ENCODE measurements at places on chromosomes 7 and 10.

- DNase-seq = no peak
These were observed 18.0 kb upstream of the DIP2C start for GRCh38 chr10:707456-707855.

DNA sequence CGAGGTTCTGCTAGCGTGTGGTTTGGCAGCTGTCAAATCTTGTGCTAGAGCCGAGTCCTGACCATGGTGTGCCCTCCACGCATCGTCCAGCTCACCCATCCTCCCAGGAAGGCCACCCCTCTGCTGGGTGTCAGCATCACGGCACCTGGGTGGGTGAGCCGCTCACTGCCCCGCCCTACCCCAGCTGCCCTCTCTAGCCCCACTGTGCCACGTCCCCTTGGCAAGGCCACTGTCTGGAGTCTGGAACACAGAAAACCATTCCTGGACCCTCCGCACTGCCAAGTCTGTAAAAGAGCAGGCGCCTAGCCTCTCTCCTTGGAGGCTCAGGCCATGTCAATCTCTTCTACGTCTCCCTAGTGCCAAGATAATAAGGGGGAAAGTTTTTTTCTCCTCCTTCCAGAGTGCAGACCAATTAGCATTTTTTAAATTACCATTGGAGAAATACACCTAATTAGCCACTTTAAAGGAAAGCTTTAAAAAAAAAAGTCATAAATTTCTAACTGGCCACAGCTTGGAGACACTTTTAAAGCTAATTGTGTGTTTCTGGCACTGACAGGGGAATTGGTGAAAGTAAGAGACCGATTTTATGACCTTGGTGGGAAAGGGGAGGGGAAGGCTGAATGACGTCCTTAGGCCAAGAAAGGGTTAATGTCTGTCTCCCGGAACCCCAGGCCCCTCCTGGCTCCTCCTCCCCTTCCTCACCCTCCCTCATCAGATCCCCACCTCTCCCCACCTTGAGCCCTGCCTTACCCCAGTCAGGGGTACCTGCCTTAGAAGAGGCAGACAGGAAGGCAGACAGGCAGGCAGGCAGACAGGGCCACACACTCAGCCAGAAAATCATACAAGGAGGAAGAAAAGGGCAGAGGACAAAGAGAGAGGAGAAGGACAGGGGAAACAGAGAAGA, 151.2 kb downstream of the PLXNA4 start:
- no peak for DNase-seq

DNA sequence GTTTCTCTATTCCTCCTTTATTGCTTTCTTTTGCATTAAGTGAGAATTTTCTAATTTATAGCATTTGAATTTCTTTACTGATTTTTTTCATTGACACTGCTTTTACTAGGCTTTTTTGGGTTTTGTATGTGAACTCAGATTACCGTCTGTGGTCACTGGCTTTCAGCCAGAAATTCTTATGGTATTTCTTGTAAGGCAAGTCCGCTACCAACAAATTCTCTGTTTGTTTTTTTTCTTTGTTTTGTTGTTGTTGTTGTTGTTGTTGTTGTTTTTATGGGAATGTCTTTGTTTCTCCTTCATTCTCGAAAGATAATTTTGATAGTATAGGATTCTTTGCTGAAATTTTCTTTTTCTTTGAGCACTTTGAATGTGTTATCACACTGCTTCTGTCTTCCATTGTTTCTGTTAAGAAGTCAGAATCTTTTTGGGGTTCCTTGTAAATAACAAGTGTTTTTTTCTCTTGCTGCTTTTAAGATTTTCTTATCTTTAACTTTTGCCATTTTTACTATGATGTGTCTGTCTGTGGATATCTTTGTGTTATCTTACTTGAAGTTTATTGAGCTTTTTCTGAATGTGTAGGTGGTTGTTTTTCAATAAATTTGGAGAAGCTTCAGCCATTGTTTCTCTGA, 7.2 kb downstream of the NET1 start:
- no peak for DNase-seq

- DNase-seq = no peak
These were observed 554.4 kb downstream of the PTPRN2 start for GRCh38 chr7:158033196-158033595.

DNA sequence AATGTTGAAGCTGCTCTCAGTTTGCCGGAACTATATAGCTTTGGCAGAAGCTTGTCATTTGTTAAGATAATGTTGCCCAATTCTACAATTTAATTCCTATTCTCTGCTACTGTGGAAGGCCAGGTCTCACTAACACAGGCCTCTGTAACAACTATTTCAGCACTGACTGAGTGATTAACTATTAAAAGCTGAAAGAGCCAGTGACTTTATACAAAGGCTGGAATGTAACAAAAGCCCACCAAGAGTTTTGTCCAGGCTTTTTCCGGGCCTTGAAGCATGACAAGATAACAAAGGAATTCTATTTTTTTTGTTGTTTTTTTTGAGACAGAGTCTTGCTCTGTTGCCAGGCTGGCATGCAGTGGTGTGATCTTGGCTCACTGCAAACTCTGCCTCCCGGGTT, 795.6 kb downstream of the PHTF2 start:
- DNase-seq = no peak

DNA sequence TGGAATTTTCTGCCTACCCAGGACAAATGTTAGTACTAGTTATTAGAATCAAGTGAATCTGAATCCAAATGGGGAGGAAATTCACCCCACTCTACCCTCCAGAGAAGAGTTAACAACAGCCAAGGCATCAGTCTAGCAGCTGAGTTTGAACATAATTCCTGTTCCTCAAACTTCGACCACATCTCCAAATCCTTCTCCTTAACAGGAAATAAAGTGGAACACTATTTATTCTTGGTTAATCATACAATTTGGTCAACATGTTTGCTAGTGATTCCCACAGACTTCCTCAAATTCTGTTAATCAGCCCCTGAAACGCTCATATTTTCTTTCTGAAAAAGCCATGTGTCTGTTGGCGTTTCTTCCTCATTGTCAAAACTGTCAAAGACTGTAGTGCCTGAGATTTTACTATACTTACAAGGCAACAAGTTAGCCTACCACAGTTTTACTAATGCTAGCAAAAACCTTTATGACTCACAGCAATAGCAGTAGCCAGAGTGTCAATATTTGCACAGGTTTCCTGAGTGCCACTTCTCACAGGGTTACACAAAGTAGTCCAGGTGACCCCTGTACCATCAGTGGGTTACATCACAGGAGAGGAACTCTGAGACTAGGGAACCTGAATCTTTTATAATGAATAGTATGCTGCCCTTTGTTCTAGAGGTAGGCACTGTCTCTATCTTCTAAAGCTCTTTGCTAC, 202.9 kb downstream of the GRM3 start:
- DNase-seq = no peak

GRCh38 chr10:62093863-62094291, 174.8 kb downstream of the RTKN2 start:
- no peak for DNase-seq

- no peak for DNase-seq
These were observed 906.2 kb downstream of the LRMDA start for GRCh38 chr10:76337641-76338040.

DNA sequence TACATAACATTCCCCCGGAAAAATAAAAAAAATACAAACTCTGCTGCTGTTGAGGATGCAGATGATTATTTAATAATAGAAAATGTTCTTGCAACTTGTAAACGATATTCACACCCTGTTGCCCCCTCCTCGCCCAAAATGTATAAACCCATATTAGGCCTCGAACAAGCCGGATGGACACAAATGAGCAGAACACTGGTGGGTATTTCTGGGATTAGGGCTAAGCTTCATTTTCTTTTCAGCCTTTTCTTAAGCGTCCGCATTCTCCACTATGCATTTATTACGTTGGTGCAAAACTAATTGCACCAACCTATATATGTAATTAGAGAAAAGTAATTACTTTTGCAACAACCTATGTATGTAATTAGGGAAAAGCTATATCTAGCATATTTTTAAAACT, 349 bp upstream of the GNG11 start:
- DNase-seq = no peak

- DNase-seq = no peak
These were observed 251.6 kb downstream of the DIP2C start for GRCh38 chr10:437698-438490.

GRCh38 chr10:119120413-119120867, 16.5 kb downstream of the DENND10 start:
- DNase-seq = no peak

DNA sequence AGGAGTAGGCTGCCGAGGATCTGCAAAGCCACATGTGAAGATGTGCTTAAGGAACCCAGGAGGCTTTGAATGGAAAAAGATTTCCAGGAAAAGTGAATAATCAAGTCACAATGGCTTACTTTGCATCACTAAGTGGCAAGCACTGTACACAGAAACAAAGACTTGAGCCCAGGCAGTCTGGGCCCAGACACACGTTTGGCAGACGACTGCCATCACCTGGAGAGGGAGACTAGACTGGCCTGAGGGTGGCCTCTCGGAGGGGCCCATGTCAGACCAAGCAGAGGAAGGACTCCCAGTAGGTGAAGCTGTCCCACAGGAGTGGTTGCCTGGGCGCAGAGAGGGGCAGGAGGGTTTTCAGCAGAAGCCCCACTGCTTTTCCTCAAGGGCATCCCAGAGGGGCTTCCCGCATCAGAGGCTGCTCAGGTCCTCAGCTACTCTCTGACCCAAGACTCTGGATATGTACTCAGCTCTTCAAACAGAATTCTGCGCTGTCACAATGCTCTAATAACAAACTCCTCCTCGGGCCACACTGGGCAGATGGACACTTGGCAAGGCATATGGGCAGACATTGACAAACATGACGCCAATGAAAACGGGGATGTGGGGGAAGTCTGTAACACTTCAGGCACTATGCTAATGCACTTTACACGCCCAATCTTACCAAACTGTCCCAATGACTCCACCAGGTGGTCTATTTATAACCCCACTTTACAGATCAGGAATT, 27.9 kb upstream of the FRAT2 start:
- DNase-seq = no peak

- no peak for DNase-seq
These were observed 45.5 kb upstream of the ABLIM1 start for GRCh38 chr10:114703377-114704107.

DNA sequence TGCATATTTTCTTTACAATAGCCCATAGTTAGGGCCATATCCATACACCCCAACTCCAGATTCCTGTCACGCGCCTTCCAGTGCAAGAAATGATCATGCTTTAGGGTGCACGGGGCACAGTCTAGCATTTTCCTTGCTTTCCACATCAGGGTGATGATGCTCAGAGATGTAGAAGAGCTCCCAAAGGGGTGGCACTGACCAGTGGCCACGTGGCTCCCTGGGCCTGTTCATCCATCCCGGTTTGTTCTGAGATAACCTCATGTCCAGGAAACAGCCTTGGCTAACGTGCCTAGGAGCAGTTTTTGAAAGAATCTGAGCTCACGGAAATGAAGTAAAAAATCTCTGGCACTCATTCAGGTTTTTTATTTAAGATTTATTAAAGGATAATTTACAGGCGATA, 139.3 kb downstream of the GALNT17 start:
- DNase-seq = no peak

- DNase-seq = no peak
These were observed 167.8 kb upstream of the MYO3A start for GRCh38 chr10:25766213-25766612.

DNA sequence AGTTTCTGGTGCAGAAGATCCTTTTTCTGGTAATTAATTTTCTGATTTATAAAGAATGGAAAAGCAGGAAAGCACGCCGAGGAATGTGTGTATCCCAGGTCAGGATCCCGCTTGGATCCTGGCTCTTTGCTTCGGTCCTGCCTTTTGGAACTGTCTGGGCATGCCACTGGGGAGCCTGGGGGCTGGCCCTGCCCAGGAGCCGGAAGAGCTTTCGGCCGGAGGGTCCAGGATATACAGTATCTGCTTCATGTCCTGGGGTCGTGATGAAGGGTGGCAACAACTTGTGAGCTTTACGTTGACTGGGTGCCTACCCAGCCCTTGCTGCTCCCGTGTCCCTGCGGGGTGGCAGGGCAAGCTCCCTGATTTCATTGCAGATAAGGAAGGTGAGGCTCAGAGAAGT, 2.4 kb downstream of the SH2D4B start:
- DNase-seq = no peak

DNA sequence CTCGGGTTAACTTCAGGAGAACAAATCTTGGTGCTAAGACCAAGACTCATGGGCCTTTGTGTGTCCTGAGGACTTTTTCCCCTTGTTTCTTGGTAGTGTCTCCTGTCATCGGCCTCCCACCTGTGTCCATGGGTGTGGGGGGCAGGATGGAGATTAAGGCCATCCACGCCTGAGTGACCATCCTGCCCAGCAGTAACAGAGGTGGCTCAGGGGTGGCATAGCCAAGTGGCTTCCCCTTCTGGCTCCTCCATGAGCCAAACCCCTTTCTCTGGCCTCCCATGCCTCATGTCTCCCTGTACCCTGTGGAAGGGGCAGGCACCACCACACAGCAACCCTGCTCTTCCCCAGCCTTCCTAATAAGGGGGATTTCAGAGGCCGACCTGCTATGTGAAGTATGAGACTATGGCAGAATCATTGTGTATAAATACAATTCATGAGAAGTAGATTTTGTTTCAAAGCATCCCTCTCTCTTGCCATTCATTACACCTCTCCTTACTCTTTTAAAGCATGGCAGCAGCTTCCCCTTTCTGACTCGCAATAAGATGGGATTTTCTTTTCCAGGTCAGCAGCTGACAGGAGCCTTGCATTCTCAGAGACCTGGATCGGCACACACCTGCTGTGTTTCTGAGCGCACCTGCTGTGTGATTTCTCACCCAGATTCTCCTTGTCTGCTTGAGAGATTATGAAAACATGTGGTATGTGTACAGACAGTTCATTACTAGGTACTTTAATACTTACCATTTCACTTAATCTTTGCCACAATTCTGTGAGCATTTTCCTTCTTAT, 102.5 kb downstream of the XPNPEP1 start:
- DNase-seq = no peak

- DNase-seq = no peak
These were observed 7.7 kb downstream of the CASP2 start for GRCh38 chr7:143295870-143296269.

GRCh38 chr10:94630017-94630688, 53.4 kb upstream of the CYP2C18 start:
- DNase-seq = no peak

DNA sequence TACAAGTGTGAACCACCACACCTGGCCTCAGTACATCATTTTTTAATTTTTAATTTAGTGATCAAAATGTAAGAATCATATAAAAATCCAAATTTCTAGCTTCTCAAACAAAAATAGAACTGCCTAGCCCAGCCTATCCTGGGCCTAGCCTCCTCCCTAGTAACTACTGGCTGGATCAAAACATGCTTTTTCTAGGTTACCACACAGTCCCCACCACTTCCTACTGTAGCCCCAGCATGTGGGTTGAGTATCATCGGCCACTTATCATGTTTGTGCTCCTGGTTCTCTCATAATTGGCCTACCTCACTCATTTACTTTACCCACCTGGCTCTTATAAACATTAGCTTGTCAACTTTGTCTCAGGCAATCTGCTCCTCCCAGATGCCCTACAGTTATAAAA, 52.9 kb downstream of the DNAJC12 start:
- DNase-seq = no peak

GRCh38 chr10:120749072-120749471, 102.1 kb upstream of the WDR11 start:
- DNase-seq = no peak

Data from T1000 (cell line).